Esophagus (tissue), 2 donors: ENCODE measurements at places on chromosomes 7 and 10. TPM values are rescaled to one million over a fixed set of nuclear protein-coding genes. Genes with fewer than 3 reads are reported as not detected.

ZCWPW1 gene
- 2.2 TPM for polyA plus RNA-seq

EBF3 gene
- 0.57 TPM for polyA plus RNA-seq

RBP4 gene
- 0.47 TPM for polyA plus RNA-seq

EIF3A gene
- 32.3 TPM for polyA plus RNA-seq

AUTS2 gene
- 8.3 TPM for polyA plus RNA-seq

NPTX2 gene
- polyA plus RNA-seq, result 1.6 TPM

CYP2C8 gene
- polyA plus RNA-seq, result 0.02 TPM

FAM237B gene
- polyA plus RNA-seq, result not detected

SPDYE9 gene
- polyA plus RNA-seq, result not detected

CASP2 gene
- 7.2 TPM for polyA plus RNA-seq

MKX gene
- polyA plus RNA-seq, result 0.39 TPM

MSMB gene
- 0.59 TPM for polyA plus RNA-seq

MBL2 gene
- not detected for polyA plus RNA-seq
